ENCODE measurements at places on chromosomes 5 and 9.

DNA sequence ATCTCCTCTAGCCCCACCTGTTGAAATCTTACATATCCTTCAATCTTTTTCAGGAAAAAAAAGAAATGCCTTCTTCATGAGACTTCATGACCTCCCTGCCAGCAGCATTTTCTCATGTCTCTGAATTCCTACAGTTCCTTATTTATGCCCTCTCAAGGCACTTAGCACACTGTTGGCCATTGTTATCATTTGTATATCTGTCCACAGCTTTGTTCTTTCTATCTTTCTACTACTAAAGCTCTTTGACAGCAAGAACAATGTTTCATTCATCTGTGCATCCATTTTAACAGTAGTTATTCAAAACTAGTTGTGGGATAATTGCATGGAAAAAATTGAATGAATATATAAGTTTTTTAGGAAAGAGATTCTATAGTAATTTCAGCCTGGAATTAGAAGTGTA is 20.9 kb upstream of the GZMA start:
- no peak for DNase-seq

GRCh38 chr9:131017067-131017466 is 8.1 kb downstream of the LAMC3 start:
- DNase-seq: no peak

- no peak for DNase-seq
Measured at GRCh38 chr5:111003623-111004022, 67.9 kb upstream of the TSLP start.

GRCh38 chr9:85577353-85577952 is 164.3 kb downstream of the AGTPBP1 start:
- no peak for DNase-seq

GRCh38 chr9:21078702-21079101 is 960 bp upstream of the IFNB1 start:
- no peak for DNase-seq

GRCh38 chr9:121783111-121783510 is 131.7 kb downstream of the DAB2IP start:
- no peak for DNase-seq

DNA sequence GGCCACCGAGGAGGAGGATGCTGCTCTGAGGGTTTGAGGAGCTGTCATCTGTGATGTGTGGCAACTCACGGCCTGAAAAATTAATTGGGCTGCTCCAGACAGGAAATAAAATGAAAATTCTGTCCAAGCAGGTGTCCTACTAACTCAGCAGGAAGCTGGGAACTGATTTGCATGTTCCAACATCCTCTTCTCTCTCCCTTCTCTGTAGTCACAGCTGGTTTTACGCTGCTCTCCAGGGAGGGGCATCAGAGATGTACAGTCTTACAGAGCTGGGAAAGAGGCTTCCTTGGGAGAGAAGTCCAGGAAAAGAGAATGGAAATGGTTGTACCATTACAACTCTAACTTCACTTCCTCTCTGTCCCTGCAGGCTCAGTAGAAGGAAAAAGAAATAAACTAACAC is 24.2 kb upstream of the SIL1 start:
- no peak for DNase-seq

DNA sequence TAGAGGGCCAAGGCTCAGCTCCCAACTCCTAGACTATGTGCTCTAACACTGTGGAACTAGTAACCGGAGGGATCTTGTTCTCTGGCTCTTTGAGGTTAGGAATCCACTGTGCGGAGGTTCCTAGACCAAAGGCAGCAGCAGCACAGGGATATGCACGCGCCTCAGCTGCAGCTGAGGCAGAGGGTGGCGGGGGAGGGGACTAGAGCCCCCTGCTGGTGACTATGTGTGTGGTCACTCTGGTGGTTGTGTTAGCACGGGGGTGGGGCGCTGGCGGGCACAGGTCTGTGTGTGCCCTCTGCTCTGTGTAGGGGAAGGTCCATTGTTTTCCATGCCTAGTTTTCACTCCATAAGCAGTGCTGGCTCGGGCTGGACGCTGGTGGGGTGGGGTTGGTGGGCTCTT is 458.0 kb upstream of the IZUMO3 start:
- no peak for DNase-seq

DNA sequence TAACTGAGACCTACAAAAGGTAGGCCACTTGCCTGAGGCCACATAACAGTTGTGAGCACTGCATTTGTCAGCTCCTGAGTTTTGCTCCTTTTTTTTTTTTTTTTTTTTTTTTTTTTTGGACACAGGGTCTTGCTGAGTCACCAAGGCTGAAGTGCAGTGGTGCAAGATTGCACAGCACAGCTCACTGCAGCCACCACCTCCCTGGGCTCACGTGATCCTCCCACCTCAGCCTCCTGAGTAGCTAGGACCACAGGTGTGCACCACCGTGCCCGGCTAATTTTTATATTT is 37.1 kb downstream of the LAMC3 start:
- no peak for DNase-seq

DNA sequence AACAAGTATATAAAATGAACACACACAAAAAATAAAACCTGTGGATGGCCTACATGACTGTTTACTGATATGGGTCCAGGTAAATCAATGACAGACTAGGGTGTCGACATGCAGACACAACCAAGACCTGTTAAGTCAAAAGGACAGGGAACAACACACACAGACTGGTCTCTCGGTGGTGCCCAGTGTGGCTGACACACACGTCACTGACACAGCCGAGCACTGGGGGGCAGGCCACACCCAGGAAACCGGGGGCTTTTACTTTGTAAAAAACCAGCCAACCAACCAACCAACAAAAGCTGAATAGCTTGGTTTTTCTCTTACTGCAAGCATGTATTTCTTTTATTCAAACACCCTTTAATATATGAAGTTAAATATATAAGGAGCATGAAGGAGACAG is 5.0 kb downstream of the FAM163B start:
- DNase-seq: no peak

DNA sequence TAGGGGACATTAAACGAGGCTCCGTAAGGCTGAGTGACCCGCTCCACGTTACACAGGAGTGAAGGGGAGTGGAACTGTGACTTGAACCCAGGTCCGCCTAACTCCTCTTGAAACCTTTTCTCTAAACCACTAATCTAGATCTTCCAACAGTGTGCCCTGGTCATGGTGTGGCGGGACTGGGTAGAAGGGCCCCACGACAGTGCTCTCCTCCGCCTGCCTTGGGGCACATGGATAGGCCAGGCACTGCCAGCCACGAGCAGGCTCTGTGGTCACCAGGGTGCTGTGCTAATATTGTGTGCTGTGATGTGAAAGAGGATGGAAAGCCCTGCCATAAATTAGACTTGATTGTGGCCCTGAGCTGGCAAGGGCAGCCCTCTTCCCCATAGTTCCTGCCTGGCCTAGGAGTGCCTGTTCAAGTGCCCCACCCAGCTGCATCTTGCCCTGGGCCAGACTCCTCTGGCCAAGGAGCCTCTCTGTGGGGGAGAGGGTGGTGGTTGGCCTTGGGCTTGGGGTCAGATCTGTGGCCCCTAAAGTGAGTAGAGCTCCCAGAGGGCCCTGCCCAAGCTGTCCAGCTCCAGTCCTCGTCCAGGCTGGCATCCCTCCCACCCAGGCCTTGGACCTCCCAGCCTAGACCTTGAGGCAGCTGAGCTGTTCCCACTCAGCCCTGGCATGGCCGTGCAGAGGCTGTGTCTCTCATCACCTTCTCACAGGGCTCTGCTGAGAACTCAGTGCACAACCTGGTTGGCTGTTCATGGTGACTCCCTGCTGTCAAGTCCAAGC is 67.8 kb upstream of the TBC1D2 start:
- no peak for DNase-seq

- DNase-seq: no peak
Measured at GRCh38 chr5:126794157-126794828, 17.4 kb downstream of the LMNB1 start.

DNA sequence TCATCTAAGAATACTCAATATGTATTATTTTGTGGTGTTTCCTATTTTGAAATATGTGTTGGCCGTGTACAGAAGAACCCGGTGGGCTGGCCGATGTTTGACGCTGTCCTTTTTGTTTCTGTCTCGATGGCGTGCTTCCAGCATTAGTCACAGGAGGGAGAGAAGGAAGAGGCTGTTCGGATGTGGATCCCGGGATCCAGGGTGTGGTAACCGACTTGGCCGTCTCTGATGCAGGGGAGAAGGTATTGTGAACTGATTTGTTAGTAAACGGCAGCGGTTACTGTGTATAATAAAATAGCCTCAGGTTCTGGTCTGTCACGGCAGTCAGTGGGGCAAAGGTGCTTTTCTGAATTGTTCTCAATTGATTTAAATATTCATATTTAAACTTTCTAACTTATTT is 275.0 kb downstream of the ARHGEF28 start:
- no peak for DNase-seq

GRCh38 chr9:71249729-71250317 is 128.4 kb upstream of the TRPM3 start:
- DNase-seq: no peak

DNA sequence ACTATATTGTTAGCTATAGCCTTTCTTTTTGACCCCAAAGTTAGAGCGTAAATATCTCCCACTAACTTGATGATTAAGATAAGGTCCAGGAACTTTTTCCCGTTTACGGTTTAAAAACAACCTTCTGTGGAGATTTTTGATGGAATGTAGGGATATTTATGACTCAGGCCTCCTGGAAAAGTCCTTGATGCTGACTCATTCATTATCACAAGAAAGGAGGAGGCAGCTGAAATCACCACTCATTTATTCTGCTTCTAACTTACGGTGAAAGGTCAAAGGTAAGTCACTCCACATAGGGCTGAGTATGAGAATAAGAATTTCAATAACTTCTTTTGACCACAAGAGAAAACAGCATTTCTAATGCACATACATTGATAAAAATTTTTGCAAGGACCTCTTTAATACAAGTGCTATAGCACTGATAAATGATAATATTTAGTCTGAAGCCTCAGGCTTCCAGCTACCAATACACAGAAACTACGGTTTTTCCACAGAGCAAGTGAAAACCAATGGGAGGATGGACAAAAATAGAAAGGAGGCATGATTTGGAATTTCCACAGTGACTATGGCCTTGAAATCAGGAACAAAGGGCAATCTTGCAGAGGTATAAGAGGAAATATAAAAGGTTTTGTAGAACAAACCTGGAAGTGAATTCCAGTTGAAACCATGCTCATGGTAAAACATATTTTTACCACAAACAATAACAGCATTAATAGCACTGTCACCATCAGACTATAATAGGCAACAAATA is 146.5 kb downstream of the PPP2R2B start:
- no peak for DNase-seq

DNA sequence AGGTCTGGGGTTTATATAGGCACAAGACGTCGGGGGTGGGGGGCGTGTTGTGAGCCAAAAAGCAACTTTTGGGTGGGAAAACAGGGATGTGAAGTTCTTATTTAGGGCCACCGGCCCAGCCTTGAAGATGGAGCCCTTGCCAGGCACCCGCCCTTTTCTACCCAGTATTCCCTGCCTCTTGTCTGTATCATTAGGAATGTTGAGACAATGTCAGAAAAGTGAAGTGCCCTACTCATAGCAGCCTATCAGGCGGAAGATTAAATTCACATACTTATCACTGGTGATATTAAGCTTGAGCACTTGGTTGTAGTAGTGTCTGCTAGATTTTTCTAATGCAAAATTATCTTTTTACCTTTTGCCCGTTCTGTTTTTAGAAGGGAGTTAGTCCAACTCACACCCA is 293.5 kb downstream of the CDH10 start:
- DNase-seq: no peak

- DNase-seq: no peak
Measured at GRCh38 chr5:91052977-91053740, 330.0 kb downstream of the ARRDC3 start.

DNA sequence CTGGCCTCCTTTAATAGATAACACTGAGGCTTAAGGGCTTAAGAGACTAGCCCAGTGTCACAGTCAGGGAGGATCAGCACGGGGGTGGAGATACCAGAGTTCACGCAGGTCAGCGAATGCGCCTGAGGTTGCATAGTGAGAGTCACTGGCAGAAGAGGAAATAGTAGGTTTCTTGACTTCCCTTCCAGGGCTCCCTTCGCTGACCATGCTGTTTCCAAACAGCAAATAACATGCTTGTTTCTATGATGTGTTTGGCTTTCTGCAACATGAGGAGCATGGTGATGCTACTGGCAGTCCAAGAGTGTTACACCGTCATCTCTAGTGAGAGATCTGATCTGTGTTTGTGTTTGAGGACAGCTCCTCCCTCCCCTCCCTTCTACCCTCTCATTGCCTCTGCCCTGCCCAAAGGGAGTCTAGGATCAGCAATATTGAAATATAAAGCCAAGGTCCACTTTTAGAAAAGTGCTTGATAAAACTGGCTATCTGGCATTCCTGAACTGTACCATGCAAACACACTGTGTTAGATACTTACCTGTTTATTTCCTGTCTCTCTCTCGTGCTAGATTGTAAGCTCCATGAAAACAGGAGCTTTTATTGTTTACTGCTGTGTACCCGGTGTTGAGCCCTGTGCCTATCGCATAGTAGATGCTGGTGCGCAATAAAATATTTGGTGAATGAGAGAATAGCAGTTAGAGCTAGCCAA is 12.3 kb downstream of the TLE4 start:
- no peak for DNase-seq

DNA sequence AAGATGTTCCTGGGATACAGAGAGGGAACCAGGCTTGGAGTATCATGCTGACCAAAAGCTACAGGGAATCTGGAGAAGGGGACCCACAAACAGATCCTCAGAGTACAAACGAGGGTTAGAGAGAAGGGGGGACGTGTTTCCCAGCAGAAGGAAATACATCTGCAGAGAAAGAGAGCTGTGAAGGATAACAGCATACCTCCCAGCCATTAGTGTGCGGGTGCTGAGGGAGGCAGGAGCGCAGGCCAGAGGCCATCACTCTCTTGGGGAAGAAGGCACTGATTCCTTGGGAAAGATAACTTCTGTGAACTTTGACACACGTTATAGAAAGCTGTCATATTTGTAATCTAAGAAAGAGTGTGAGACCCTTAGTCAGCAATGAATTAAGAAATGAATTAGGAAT is 96.9 kb downstream of the KCNN2 start:
- DNase-seq: no peak

DNA sequence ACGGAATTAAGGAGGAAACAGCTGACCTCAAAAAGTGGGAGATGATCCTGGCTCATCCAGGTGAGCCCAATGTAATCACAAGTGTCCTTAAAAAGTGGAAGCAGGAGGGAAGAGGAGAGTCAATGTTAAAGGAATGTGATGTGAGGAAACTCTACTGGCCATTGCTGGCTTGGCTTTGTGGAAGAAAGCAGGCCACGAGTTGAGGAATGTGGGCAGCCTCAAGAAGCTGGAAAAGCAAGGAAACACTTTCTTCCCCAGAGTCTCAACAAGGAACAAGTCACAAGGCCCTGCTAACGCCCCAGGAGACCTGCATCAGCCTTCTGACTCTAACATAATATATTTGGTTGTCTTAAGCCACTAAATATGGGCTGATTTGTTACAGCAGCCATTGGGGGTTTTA is 252.8 kb downstream of the PSAT1 start:
- no peak for DNase-seq

DNA sequence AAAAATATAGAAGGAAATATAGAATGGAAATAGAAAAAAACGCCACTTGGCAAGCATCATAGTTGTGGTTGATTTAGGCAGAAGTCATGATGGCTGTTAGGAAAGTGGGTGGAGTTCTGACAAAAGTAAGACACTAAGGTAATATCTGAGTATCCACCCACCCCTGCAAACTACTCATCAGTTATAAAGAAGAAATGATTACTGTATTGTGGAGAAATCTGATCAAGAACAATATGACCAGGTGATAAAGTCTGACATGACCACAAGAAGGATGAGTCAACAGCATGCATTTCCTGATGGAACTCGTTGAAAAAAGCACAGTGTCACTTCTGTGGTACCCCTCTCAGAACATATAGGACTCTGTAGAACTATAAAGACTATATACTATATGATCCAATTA is 343.4 kb upstream of the PAPPA start:
- DNase-seq: no peak

GRCh38 chr5:645421-645820 is 33.3 kb downstream of the CEP72 start:
- DNase-seq: no peak

Data from T-helper 1 cell (primary cell).